ENCODE measurements at places on chromosomes 6 and 20.

- DNase-seq, result no peak
Observed at GRCh38 chr6:85966828-85967227, 324.1 kb upstream of the SYNCRIP start.

DNA sequence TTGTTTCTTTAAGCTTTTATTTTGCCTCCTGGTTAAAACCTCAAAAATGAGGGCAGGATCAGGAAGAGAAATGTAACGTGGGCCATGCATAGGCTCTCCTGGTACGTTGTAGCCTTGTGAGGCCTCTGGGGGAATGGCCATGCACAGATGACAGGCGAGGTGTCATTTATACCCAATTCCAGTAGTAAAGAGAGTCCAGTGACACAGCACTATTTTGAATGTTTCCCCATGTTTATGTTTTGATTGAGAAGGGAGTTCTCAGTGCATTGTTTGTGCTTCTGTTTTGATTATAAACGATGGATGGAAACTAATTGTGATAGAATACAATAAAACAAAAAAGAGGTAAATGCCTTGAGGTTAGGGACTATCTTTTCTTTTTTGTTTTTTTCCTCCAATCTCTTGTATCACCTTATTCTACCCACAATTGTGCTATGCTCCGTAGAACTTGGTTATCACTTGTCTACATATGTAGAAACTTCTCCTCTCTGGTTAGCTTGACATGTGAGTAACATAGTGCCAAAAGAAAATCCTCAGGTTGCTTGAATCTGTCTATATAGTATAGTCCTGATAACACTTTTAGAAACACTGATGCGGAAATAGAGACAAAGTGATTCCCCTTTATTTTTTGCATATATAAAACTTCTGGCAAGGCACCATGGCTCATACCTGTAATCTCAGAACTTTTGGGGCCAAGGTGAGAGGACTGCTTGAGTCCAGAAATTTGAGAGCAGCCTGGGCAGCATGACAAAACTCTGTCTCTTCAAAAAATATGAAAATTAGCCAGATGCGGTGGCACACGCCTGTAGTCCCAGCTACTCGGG, 6.9 kb upstream of the SMIM28 start:
- DNase-seq, result no peak

GRCh38 chr6:54094293-54094692, 16.9 kb upstream of the MLIP start:
- DNase-seq, result no peak

DNA sequence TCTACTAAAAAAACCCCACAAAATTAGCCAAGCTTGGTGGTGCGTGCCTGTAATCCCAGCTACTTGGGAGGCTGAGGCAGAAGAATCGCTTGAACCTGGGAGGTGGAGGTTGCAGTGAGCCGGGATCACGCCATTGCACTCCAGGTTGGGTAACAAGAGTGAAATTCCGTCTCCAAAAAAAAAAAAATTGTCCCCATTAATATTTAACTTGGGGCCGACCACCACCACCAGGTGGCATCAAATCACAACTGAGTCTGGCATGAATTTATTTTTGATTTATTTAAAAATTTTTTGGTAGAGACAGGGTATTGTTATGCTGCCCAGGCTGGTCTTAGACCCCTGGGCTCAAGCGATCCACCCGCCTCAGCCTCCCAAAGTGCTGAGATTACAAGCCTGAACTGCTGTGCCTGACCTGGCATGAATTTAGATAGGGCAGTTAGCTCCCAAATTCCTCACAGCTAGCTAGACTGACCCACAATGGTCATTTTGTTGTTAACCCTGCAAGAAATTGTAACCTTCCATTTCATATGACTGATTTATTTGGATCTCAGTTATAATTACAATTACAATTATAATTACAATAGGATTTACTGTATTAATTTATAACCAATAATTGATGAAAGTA, 17.1 kb upstream of the BEND3 start:
- peak; percentile 36 for DNase-seq

DNA sequence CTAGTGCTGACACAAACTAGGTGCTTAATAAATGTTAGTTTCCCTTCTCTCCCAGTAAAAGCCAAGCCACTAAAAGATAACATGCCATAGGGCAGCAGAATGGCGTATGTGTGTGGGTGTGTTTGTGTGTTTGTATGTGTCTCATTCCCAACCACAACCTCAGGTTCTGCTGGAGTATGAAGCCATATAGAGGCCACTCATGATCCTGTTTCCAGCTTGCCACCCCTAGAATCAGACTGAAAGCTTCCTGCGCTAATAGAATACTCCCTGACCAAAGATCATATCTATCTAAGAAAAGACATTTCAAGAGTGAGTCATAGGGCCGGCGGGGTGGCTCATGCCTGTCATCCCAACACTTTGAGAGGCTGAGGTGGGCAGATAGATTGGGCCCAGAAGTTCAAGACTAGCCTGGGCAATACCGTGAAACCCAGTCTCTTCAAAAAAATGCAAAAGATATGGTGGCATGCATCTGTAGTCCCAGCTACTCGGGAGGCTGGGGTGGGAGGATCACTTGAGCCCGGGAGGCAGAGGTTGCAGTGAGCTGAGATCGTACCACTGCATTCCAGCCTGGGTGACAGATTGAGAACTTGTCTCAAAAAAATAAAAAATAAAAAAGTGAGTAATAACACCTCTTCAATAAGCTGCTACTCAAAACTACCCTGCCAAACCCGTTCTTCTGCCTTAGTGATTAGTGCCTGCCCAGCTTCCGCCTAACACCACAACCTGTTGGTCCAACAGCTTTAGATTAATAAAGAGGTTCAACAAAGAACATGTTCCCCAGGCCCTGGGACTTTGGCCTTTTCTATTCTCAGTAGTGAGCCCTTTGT, 11.8 kb upstream of the SNRPC start:
- DNase-seq, result no peak

- no peak for DNase-seq
Observed at GRCh38 chr20:8983478-8984345, 85.2 kb upstream of the PLCB4 start.

GRCh38 chr20:63033794-63034709, 27.3 kb upstream of the BHLHE23 start:
- no peak for DNase-seq

GRCh38 chr20:42530855-42531448, 658.8 kb downstream of the PTPRT start:
- no peak for DNase-seq

GRCh38 chr6:142946924-142947713, 2.1 kb upstream of the HIVEP2 start:
- peak; percentile 44 for DNase-seq

DNA sequence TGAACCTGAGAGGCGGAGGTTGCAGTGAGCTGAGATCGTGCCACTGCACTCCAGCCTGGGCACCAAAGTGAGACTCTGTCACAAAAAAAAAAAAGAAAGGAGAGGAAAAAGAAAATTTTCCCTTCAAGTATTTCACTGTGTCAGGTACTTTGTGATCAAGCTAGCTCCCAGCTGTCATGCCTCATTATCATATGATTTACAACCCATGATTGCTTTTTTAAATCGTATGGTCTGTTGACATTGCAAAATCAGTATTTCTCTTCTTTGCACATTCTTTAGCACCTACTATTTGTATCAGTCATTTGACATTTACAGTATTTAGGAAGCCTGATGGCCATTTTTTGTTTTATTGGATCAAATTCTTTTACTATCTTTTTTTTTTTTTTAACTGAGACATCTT, 22.4 kb downstream of the SASH1 start:
- no peak for DNase-seq

- no peak for DNase-seq
Observed at GRCh38 chr20:62688855-62689460, 19.7 kb upstream of the NTSR1 start.

DNA sequence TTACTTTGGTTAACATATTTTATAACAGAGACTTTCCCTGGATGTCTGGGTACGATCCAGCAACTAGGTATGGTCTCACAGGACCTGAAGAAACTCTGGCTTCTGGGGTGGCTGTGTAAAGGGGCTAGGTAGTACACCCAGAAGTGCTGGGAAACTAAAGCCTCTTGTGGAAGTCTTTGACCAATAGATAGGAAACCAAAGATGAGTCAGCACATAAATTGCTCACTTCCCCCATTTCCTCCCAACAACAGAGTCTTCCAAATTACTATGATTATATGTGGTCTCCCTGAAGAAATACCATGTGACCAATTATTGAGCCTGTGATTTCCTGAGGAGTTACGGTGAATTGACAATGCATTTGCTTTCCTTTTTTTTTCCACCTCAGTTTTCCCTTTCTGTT, 26.8 kb upstream of the TBX18 start:
- DNase-seq, result peak; percentile 41

- no peak for DNase-seq
Observed at GRCh38 chr6:163589387-163589786, 174.9 kb downstream of the QKI start.

GRCh38 chr6:25005010-25005409, 69.2 kb upstream of the RIPOR2 start:
- DNase-seq, result no peak

DNA sequence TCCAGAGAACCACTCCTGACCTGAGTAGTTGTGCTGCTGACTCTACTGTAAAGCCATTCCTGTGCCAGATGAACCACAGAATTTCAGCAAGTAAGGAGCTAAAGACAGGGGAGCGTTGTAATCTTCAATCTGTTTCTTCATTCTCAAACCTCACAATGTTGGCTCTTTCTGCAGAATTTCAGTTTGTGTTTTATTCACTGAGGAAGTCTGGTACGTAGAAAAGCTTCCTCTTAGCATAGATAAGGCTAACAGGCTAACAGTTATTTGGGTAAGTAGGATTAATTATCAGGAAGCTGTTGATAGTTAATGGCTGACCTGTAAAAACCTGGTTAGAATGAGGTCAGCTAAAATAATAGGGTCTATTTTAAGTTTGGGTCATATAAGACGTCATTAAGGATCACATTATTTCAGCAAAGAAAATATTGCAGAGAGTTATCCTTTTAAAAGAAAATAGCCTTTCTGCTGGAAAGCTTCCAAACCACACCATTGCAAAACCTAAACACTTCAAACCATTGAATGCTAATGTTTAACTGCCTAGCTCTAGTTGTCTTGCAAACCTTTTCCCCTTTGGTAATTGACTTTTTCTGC, 14.1 kb upstream of the TENT5A start:
- peak; percentile 97 for DNase-seq

DNA sequence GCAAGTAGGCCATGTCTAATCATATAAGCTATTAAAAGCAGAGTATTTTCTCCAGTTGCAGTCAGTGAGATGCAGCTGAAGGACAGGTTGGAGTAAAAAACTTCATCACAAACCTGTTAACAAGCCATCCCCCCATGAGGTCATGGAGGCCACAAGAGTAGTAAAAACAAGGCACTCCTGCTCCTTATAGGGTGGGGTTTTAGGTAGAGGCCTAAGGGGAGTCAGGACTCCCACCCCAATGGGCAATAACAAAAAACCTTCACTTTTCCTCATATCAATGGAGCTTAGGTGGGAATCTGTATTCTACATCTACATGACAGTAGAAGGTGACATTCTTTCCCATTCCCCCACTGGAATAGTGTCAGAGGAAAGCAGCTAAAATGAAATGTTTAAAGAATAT, 428.1 kb upstream of the KHDRBS2 start:
- DNase-seq, result no peak

GRCh38 chr6:139855671-139856311, 481.3 kb upstream of the CITED2 start:
- DNase-seq, result peak; percentile 68

DNA sequence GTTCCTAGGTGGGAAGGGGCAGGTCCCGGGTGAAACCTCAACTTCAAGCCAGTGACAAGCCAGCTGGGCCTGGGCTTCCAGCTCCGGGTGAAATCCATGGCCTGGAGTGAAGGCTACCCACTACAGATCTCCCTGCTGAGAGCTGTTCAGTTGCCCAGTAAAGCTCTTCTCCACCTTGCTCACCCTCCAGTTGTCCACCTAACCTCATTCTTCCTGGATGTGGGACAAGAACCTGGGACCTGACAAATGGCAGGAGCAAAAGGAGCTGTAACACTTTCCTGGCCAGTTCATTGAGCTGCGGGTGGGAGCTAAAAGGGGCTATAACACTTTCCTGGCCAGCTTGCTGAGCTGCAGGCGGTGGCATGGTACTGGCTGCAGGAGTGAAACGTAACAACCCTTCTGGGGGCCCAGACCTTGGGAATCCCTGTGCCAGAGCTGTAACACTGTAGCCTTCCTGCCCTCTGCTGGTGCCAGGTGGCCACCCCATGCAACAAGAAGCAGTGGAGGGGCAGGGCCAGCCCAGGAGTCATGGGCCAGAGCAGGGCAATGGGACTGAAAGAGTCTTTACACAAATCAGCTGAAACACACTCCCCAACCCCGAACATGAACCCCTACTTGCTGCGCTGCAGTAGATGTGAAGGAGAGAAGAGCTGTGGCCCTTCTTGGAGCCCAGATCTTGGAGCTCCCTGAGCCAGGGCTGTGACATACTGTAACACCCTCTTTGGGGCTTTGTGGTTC, 3.6 kb upstream of the HINT3 start:
- peak; percentile 25 for DNase-seq

DNA sequence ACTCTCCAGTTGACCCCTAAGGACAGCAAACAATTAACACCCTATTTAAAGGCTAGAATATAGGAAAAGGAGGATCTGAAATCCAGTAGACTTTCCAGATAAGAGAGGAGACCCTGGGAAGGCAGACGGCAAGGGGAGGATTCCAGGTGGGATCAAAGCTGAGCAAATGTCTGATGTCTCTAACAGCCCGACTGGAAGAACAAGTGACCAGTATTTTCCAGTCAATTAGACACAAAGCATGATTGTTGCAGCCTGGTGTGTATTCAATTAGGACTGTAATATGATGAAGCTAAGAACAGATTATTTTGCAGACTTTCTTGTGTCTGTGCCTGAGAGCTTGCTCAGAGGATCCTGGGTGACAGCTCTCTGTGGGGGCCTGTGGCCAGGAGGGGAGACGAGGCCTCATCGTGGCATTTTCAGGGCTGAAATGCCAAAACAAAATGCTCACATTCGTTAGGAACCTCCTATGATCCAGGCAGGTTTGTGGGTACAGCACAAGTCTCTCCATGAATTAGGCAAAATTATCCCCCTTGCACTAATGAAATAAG, 471.8 kb upstream of the AGPAT4 start:
- DNase-seq, result no peak

DNA sequence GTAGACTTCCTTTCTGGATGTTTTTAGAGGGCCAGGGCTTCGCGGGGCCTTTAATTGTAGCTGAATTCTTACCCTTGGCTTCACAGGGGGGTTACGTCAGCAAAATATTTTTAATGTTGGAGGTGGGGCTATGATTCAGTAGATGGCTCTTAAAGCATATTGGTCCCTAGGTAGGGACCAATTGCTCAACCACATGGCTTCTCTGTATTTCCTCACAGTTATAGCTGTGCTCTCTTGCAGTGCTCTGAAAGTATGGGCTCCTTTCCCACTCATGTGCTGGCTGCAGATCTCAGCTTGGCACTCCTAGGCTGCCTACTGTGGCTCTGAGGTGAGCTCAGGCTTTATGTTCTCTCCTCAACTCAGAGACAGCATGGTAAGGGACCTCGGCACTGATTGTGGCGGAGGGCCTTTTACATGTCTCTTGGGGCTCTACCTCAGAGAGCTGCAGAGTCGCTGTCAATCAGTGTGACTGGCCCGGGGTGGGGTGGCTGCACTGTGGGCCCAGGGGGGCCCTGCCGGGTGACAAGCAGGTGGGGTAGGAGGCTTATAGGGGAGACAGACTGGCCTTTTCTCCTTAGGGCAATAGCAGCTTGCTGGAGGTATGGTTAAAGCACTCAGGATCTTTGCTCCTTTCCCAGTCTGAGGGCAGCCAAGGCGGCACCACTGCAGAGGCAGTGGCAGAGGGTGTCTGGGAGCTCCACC, 318.0 kb downstream of the DOK5 start:
- peak; percentile 45 for DNase-seq

Data from fibroblast of upper back skin (primary cell).